ENCODE measurements at places on chromosomes 1 and 21.

DNA sequence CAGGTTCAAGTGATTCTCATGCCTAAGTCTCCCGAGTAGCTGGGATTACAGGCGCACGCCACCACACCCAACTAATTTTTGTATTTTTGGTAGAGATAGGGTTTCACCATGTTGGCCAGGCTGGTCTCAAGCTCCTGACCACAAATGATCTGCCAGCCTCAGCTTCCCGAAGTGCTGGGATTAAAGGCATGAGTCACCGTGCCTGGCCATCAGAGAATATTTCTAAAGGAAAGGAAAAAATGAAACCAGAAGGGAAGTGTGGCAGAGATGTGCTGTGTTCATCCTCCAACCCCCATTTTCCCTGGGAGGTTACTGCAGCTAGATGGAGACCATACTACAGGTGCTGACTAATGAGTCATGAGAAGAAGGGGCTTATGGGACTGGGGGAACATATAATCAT, 964.1 kb downstream of the TTLL7 start:
- DNase-seq, result no peak

- no peak for DNase-seq
These were observed 19.1 kb upstream of the CD101 start for GRCh38 chr1:116982319-116983004.

DNA sequence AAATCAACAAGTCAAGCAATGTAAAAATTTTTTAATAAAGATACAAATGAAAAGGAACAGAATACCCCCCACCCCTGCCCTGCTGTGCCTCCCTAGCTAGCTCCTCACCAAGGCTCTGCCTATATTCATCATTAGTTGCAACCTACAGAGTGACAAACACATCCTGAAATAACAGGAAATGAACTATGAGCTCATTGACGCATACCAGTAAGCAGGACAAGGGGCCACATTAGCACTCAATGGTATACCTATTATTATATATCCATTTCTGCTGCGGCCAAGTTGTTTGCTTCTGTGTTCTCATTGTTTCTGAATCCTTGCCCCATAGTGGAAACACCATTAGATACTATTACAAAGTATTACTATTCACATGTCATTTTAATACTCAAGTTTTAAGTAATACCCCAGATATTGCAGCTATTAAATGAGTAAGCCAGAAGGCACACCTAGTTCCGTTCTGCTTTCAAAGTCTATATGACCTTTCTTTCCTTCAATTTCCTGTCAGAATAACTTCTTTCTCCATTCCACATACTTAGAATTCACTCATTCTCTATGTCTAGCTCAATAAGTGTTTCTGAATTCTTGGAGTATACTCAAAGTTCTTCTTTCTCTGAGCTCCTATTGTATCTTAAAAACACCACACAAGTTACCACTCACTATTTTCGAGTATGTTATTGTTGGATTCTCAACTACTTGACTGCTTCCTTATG, 1214.9 kb downstream of the PLA2G4A start:
- no peak for DNase-seq

GRCh38 chr1:107622966-107623365, 342.0 kb downstream of the VAV3 start:
- no peak for DNase-seq

- no peak for DNase-seq
These were observed 47.3 kb downstream of the SELENOF start for GRCh38 chr1:86866665-86867064.

GRCh38 chr1:179601093-179601492, 9.5 kb downstream of the TDRD5 start:
- no peak for DNase-seq

DNA sequence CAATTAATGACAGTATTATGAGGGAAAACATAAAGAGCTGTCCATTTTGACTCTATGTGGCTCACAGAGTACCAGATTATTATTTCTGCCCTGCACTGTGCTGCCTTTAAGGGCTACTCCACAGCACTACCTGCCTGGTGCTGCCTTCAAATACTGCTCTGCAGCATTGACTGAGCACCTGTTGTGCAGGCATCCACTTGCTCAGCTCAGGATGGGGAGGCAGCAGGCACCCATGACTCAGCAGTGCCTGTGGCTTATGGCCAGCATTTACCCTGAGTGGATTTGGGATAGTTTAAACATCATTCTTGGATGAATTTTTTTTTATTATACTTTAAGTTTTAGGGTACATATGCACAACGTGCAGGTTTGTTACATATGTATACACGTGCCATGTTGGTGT, 953 bp upstream of the KPRP start:
- no peak for DNase-seq

DNA sequence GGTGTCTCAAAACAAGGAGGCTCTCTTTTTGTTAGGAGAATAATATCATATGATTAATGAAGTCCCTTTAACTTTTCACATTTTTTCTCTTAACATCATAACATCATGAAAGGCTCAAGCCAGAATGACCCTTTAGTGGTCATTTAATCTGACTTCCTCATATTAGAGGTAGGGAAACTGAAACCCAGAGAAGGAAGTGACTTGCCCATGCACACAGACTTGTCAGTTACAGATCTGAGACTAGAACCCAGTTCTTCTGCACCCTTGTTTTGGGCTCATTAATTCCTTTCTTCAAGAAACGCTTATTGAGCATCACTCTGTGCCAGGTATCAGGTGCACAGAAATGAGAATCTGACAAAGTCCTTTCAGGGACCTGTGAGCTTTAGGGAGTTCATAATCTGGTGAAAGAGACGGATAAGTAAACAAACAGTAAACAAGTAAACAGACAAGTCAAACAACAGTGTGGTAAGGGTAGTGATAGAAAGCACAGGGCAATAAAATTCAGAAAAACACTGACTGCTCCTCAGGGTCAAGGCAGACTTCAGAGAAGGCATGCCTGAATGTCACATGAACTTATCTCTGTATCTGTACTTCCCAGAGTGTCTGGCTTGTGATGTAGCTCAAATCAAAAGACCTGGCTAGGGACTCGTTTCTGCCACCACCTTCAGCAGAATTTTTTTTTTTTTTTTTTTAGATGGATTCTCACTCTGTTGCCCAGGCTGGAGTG, 38.3 kb upstream of the OSBPL9 start:
- DNase-seq, result no peak

DNA sequence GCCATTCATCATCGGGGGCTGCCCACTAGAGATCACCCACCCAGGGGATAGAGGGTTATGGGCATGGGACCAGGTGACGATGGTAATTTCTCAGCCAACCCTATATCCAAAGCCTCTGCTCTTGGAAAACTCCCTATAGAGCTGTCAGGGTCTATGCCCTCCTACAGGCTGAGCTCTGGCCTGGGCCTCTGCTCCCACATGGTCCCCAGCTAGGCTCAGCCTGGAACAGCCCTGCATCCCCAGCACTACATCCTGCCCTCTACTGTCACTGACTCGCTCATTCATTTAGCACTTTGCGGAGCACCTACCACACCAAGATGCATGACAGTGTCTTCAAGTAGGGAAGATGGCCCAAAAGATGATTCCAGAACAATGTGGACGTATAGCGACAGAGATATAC, 45.0 kb upstream of the EPS8L3 start:
- no peak for DNase-seq

DNA sequence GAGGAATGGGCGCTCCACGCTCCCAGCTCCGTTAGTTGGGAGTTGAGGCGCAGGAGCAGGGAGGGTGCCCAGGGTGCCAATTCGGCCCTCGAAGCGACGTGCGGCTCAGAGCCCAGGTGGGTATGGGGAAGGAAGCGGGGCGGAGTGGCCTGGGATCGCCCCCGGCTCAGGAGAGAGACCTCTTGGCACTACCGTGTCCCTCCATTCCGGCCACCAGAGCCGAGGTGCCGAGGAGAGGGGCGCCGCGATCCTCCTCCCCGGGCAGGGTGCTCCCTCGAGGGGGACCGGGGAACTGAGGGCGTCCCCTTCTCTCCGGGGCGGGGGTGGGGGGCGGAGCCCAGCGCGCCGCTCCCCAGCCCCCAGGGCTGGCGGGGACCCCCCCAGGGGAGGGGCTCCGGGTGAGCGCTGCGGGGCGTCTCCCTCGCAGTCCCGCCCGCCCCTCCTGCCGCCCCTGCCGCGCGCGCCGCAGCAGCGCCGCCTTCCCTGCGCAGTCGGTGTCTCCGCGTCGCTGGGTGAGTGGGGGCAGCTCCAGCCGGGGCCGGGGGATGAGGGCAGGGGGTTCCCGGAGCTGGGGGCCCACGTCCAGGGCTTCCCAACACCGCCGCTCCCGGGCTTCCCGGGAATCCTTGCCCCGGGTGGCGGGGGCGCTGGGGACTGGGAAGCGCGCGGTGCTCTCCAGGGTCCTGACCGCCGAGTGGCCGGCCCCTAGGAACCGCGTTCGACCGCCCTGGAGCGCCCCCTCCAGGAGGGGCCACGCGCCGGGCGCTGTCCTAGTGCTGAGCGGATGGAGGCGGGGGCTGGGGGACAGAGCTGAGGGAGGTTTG, at the start of gene HPCA:
Gene HPCA (plus strand): TSS at position 488 of the 824 bp plus-strand sequence. CDS start 2,408 bp downstream, outside the sequence.
- no peak for DNase-seq

- no peak for DNase-seq
These were observed 193.3 kb upstream of the SNX7 start for GRCh38 chr1:98468111-98468717.

Data from activated CD4-positive, alpha-beta T cell treated with anti-CD3 and anti-CD28 coated beads for 4 hours (primary cell).